Activated CD4-positive, alpha-beta memory T cell treated with anti-CD3 and anti-CD28 coated beads, Interleukin-2, amount 10 ng/mL, durations not matched to agents 7 days and 5 days (primary cell): ENCODE measurements at places on chromosomes 11 and 22. TPM values are rescaled to one million over a fixed set of nuclear protein-coding genes. Genes with fewer than 3 reads are reported as not detected.
A peak's percentile ranks its signal among the peaks of the same experiment; 100 is the strongest.

DNA sequence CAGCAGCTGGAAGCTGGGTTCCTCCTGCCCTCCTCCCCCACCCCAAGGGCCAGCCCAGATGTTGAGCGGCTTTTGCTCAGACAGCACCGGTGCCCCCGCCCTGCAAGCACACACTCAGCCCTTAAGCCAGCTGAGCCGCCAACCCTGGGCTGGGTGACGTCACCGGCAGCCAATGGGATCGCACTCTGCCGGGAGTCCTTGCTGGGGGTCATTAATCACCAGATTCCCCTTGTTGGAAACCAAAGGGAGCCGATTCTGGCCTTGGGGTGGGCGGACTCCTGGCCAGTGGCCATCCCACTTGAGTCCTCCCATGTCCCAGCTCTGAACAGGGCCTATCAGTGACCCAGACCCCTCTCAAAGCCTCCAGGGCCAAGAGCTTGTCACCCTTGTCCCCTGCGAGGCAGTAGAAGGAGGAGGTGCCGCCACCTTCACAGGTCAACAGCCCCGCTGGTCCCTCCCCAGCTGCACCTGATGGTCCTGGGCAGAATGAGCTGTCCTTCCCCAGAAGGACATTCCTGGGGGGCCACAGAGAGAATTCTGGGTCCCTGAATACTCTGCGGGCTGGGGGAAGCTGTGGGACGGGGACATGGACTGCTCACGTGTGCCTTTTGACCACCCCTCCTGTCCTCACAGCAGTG, 7.4 kb downstream of the DUSP8 start:
- H3K27me3 ChIP-seq: peaks cover 4% of the 10 kb centered on the region
- no peak overlapping the region for H3K4me3 ChIP-seq
- no peaks in the 10 kb centered on the region for H3K36me3 ChIP-seq
- no peak for DNase-seq
- no peak overlapping the region for H3K27ac ChIP-seq
- no peaks in the 10 kb centered on the region for H3K4me1 ChIP-seq

PIWIL4 gene
- 1.1 TPM for total RNA-seq

KRTAP5-8 gene
- not detected for total RNA-seq

PTPRCAP gene
- 398 TPM for total RNA-seq

DNA sequence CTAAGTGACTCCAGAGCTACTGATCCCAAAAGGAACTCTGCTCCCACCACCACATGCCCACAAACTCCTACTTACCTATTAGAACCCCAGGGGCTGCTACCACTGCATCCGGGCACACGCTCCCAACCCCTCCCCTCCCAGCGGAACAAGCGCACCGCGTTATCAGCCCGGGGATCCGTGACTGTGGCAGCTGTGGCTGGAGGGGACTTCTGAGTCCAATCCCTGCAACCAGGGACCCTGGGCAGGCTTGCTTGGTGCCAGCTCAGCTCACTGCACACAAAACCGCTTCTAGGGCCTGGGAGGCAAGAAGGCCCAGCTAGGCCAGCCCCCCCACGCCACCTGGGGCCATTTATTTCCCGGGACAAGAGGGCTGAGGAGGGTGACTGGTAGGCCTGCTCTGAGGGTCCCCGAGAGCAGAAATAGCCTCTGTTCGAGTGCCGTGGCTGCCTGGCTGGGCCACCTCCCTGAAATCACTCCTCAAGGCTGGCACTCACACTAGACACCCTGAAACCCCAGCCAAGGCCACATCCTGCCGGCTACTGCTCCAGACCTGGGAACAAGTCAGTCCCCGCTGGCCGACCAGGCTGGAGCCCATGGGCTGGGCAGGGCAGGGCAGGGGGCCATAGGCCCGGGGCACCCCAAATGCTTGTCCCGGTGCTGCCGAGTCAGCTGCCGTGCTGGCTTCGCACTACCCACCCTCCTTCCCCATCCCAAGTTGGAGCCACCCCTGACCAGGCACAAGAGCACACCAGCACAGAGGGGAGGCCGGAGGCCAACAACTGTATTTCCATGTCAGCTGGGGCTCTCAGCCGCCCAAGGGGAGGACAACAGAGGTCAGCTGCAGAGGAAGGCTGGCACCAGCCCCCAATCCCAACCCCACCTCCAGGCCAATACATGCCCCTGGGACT, 1.9 kb upstream of the IFITM10 start:
- H3K27ac ChIP-seq: no peak overlapping the region
- H3K4me3 ChIP-seq: no peak overlapping the region
- H3K36me3 ChIP-seq: peaks cover 26% of the 10 kb centered on the region
- DNase-seq: no peak
- peaks cover 36% of the 10 kb centered on the region for H3K4me1 ChIP-seq
- peaks cover 17% of the 10 kb centered on the region for H3K27me3 ChIP-seq

POLR3H gene
- 19.2 TPM for total RNA-seq

GRCh38 chr22:33389936-33390335, 331.8 kb upstream of the SYN3 start:
- H3K36me3 ChIP-seq: no peaks in the 10 kb centered on the region
- H3K4me1 ChIP-seq: no peaks in the 10 kb centered on the region

CLDN5 gene
- not detected for total RNA-seq

- H3K4me1 ChIP-seq: peaks cover 52% of the 10 kb centered on the region
- peak overlapping the region; percentile 76 for H3K27ac ChIP-seq
- no peaks in the 10 kb centered on the region for H3K27me3 ChIP-seq
- peaks cover 65% of the 10 kb centered on the region for H3K36me3 ChIP-seq
Observed at GRCh38 chr11:57679396-57679795, 11.5 kb downstream of the ZDHHC5 start.

GRCh38 chr22:35631597-35631996, 14.5 kb upstream of the MB start:
- peak overlapping the region; percentile 9 for H3K27ac ChIP-seq
- peaks cover 3% of the 10 kb centered on the region for H3K36me3 ChIP-seq
- peaks cover 51% of the 10 kb centered on the region for H3K4me1 ChIP-seq
- DNase-seq: peak; percentile 38

GRCh38 chr11:4511282-4512245, 29.1 kb downstream of the OR52K1 start:
- peaks cover 16% of the 10 kb centered on the region for H3K27me3 ChIP-seq
- no peaks in the 10 kb centered on the region for H3K36me3 ChIP-seq
- H3K4me3 ChIP-seq: no peak overlapping the region
- H3K27ac ChIP-seq: no peak overlapping the region

OR5F1 gene
- not detected for total RNA-seq

OR8G1 gene
- total RNA-seq: not detected

GRCh38 chr11:106131998-106132397, 54.5 kb downstream of the AASDHPPT start:
- H3K4me3 ChIP-seq: no peak overlapping the region
- no peaks in the 10 kb centered on the region for H3K4me1 ChIP-seq
- H3K36me3 ChIP-seq: no peaks in the 10 kb centered on the region
- no peak overlapping the region for H3K27ac ChIP-seq
- peaks cover 16% of the 10 kb centered on the region for H3K27me3 ChIP-seq

- H3K4me1 ChIP-seq: peaks cover 61% of the 10 kb centered on the region
- no peak overlapping the region for H3K4me3 ChIP-seq
- H3K36me3 ChIP-seq: peaks cover 31% of the 10 kb centered on the region
- H3K27me3 ChIP-seq: no peaks in the 10 kb centered on the region
- H3K27ac ChIP-seq: no peak overlapping the region
- no peak for DNase-seq
Observed at GRCh38 chr11:78351193-78351592, 66.4 kb downstream of the GAB2 start.

GRCh38 chr11:27611947-27612455, 88.3 kb downstream of the BDNF start:
- no peak overlapping the region for H3K4me3 ChIP-seq
- H3K36me3 ChIP-seq: no peaks in the 10 kb centered on the region
- no peak for DNase-seq
- no peak overlapping the region for H3K27ac ChIP-seq
- no peaks in the 10 kb centered on the region for H3K4me1 ChIP-seq

DDTL gene
- 2.2 TPM for total RNA-seq

DNA sequence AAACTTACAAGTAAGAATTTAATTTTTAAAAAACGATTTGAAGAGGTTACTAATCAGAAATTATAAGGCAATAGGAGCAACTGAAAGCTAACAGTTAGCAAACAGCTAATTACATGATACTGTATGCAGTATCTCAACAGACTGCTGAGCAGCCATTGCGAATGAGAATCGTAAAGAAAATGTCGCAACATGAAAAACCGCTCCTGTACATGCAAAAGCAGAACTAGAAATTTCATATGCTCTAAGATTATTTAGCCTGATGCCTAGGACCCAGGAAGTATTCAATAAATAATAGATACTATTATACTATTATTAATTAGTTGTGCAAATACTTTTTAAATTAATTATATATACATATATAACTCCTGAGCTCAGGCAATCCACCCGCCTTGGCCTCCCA, 48.7 kb upstream of the EP300 start:
- H3K4me3 ChIP-seq: no peak overlapping the region
- no peaks in the 10 kb centered on the region for H3K4me1 ChIP-seq
- H3K27me3 ChIP-seq: no peaks in the 10 kb centered on the region
- no peaks in the 10 kb centered on the region for H3K36me3 ChIP-seq
- no peak for DNase-seq
- no peak overlapping the region for H3K27ac ChIP-seq
